Dorsolateral prefrontal cortex (tissue), 122 donors: ENCODE measurements at places on chromosomes 13 and 19.
A peak's percentile ranks its signal among the peaks of the same experiment; 100 is the strongest.

DNA sequence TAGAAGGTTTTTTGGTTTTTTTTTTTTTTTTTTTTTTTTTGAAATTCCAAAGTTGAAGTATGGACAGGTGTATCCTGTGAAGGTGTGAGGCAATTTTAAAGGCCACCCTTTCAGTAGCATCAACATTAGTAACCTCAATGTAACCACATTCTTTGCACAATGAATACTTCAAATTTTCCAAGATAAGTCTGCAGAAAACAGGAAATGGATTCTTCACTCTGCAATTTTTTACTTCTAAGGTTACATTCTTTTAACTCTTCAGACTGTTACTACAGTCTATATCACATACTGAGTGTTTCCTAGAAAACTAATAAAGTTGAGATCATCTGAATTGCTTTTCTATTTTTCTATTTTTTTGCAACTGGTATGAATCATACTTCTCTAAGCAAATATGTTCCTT, 569.0 kb upstream of the GPC6 start:
- DNase-seq = no peak

GRCh38 chr19:23116802-23117571, at the start of gene ZNF730:
ZNF730 (plus strand) TSS chr19:23117025; CDS start chr19:23117174, 149 bp downstream.
- peak; percentile 61 for DNase-seq

DNA sequence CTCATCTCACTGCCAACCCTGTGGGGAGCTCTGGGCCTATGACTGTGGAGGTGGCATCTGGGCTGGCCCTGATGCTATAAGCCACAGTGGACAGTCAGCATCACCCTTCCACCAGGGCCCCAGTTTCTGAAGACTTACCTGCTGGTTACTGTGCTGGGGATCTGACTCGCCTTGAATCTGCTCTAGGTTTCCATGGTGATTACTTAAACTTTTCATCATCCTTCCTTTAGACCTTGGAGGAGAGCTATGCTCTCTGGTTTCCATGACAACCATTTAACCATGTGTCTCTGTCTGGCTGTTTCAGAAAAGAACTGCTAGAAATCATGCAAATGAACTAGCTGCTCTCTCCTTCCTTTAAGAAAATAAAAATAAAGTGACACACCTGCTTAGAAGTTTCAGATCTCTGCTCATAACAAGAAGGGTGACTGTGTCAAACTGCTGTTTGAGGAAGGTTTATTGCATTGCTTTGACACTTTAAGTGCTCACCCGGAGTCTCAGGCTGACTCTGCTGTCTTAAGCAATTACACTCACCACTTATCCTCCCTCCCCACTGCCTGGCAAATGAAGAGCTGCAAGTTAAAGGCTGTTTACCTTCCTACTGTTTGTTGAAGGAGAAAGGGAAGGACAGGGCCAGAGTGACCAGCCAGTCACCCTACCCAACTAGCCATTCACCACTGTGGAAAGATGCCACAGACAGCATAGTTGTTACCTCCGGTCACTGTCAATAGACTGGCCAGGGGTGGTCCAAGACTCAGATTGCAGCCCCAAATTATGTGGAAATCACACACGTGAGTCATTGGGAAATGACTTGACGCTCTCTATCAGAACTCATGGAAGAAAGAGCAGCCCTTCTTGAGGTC, 87.6 kb downstream of the HSPH1 start:
- no peak for DNase-seq

- DNase-seq = no peak
Measured at GRCh38 chr13:99869830-99870229, 101.7 kb downstream of the ZIC5 start.

GRCh38 chr19:34041925-34042521, 130.3 kb upstream of the LSM14A start:
- peak; percentile 76 for DNase-seq

- no peak for DNase-seq
Measured at GRCh38 chr13:113634279-113635047, 23.5 kb downstream of the ATP4B start.

GRCh38 chr19:41620171-41620570, 6.7 kb downstream of the CEACAM4 start:
- DNase-seq = no peak

GRCh38 chr19:35883882-35884281, 15.5 kb downstream of the APLP1 start:
- DNase-seq = no peak

GRCh38 chr13:101941095-101941783, 460.6 kb downstream of the FGF14 start:
- DNase-seq = no peak
